ENCODE measurements at places on chromosomes 16 and 17. TPM values are rescaled to one million over a fixed set of nuclear protein-coding genes. Genes with fewer than 3 reads are reported as not detected.

Gene RNF43
- 6.4 TPM for total RNA-seq

Gene KRT20
- total RNA-seq = not detected

Gene ITGAX
- total RNA-seq = 0.87 TPM

Gene KAT2A
- 26.3 TPM for total RNA-seq

Gene TM4SF5
- not detected for total RNA-seq

Gene SLFN12
- total RNA-seq = 4.0 TPM

Gene ABCC12
- not detected for total RNA-seq

Gene ABCA6
- 5.5 TPM for total RNA-seq

Gene FKBP10
- total RNA-seq = 3.6 TPM

Gene CLDN7
- total RNA-seq = 172 TPM

Gene TOM1L1
- 42.5 TPM for total RNA-seq

Gene FOXN1
- total RNA-seq = 13.7 TPM

Gene SLC35G6
- not detected for total RNA-seq

Gene TMEM100
- not detected for total RNA-seq

Gene ZFP3
- total RNA-seq = 1.4 TPM

Gene PLXDC1
- total RNA-seq = 5.7 TPM

Gene TPSG1
- not detected for total RNA-seq

Gene LRRC46
- total RNA-seq = not detected

Gene USP43
- total RNA-seq = 13.8 TPM

Gene CCDC154
- total RNA-seq = 0.95 TPM

Gene MEIOC
- not detected for total RNA-seq

Gene C16orf89
- total RNA-seq = 4.8 TPM

Gene PPL
- total RNA-seq = 504 TPM

Gene MSLN
- total RNA-seq = 3.6 TPM

Gene PRR29
- not detected for total RNA-seq

Gene KRTAP4-3
- not detected for total RNA-seq

Gene KRTAP16-1
- total RNA-seq = not detected

Gene PLEKHH3
- total RNA-seq = 54.9 TPM

Gene CACNG4
- 0.08 TPM for total RNA-seq

Gene TPSB2
- total RNA-seq = 537 TPM

Gene CACNG1
- not detected for total RNA-seq

Gene TP53TG3C
- not detected for total RNA-seq

Gene KCNG4
- total RNA-seq = not detected

Gene OR3A3
- total RNA-seq = not detected

Gene ADAD2
- total RNA-seq = 4.2 TPM

Gene OR1F1
- not detected for total RNA-seq

Gene CES1
- 181 TPM for total RNA-seq

Gene KRTAP3-1
- not detected for total RNA-seq

Gene CTRB2
- not detected for total RNA-seq

Gene HOXB8
- total RNA-seq = not detected

Gene KRT39
- total RNA-seq = not detected

Gene FADS6
- total RNA-seq = 3.3 TPM

Gene SPATA22
- not detected for total RNA-seq

Gene TBC1D26
- not detected for total RNA-seq

Gene SBK1
- total RNA-seq = 0.57 TPM

Gene MSI2
- total RNA-seq = 15.9 TPM

Gene FNDC8
- not detected for total RNA-seq

Gene CCL5
- 1.5 TPM for total RNA-seq

Gene MARCHF10
- not detected for total RNA-seq

Gene PRR15L
- total RNA-seq = 7.8 TPM

Gene CD300H
- not detected for total RNA-seq

Gene PHAF1
- 14.2 TPM for total RNA-seq

Gene KRT28
- total RNA-seq = not detected

Gene TMC8
- 1.9 TPM for total RNA-seq

Gene FGF11
- 7.9 TPM for total RNA-seq

Data from esophagus squamous epithelium (tissue), 5 donors.